NCI-H2107 (cell line): ENCODE measurements at places on chromosomes 2 and 18.

DNA sequence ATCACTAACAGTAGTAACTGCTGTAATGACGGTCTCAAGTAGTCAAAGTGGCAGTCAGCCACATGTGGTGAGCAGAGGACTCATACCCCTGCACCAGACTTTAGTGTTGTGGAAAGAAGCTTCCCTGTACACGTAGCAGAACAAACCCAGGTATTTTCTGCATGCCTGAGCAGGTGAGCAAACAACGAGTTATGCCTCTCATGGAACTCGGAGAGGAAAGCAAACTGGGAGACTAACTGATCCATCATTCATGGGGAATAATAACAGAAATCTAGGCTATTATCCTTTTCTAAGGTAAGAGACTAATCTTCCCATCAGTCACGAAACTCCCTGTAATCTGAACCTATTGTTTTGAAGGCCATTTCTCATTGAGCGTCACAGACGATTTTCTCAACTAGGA lies 1495.2 kb upstream of the NXPH2 start:
- no peak for DNase-seq

GRCh38 chr2:118128826-118129225 lies 40.6 kb downstream of the INSIG2 start:
- no peak for DNase-seq

GRCh38 chr18:13440277-13441248 lies 222.0 kb downstream of the LDLRAD4 start:
- DNase-seq, result no peak

- DNase-seq, result peak; percentile 25
Measured at GRCh38 chr2:241009601-241010530, 11.4 kb downstream of the SNED1 start.

- DNase-seq, result no peak
Measured at GRCh38 chr2:157420771-157421323, 23.0 kb downstream of the CYTIP start.

DNA sequence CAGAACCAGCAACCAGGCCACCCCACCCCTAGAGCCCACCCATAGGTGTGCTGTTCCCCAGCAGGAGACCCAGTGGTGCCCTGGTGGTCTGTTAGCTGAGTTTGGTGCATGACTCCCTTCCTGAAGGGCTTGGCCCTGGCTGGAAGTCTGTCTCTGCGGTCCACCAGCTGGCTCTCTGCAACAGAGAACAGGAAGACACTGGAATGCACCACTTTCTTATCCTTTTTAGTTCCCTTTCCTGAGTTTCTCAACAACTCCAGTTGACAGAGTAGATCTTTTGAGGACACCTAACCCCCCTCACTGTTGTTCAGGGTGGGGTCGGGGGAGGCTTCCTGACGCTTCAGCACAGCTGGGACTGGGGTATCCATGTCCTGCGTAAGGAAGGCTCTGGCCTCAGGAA lies 11.9 kb upstream of the RPL37A start:
- DNase-seq, result no peak

- DNase-seq, result no peak
Measured at GRCh38 chr2:30248791-30249190, 17.5 kb downstream of the LBH start.

- no peak for DNase-seq
Measured at GRCh38 chr2:102331311-102331980, 20.1 kb downstream of the IL1RL1 start.

- DNase-seq, result no peak
Measured at GRCh38 chr2:240919161-240919781, 13.1 kb downstream of the CROCC2 start.

GRCh38 chr2:110682267-110682666 lies 4.4 kb upstream of the BUB1 start:
- no peak for DNase-seq
